ENCODE measurements at places on chromosomes 16 and 17.

DNA sequence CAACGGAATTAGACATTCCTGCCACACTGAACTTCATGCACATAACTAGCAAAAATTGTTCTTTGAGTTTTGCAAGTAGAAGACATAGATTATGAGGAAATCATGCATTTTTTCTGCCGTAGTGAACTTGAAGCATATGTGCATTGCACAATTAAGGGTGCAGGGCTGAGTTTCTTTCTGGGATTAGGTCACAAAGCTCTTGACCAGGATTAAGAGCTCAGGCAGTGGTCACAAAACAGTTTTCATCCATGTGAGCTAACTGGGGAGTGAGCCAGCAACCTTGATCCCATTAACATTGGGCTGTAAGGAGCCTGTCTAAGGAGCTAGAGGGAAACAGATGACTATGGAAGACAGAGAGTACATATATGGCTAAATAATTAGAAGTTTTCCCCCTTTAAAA lies 143.7 kb downstream of the PMP22 start:
- no peak for DNase-seq

GRCh38 chr17:55585629-55586028 lies 74.4 kb upstream of the SMIM36 start:
- DNase-seq: no peak

GRCh38 chr17:3924512-3925350 lies 8.5 kb upstream of the P2RX1 start:
- no peak for DNase-seq

GRCh38 chr16:5647051-5647450 lies 549.5 kb upstream of the EEF2KMT start:
- DNase-seq: no peak

All from T-cell (primary cell).